ENCODE measurements at places on chromosomes 2 and 18.

GRCh38 chr2:210762604-210763588 is 206.5 kb downstream of the CPS1 start:
- DNase-seq, result no peak

DNA sequence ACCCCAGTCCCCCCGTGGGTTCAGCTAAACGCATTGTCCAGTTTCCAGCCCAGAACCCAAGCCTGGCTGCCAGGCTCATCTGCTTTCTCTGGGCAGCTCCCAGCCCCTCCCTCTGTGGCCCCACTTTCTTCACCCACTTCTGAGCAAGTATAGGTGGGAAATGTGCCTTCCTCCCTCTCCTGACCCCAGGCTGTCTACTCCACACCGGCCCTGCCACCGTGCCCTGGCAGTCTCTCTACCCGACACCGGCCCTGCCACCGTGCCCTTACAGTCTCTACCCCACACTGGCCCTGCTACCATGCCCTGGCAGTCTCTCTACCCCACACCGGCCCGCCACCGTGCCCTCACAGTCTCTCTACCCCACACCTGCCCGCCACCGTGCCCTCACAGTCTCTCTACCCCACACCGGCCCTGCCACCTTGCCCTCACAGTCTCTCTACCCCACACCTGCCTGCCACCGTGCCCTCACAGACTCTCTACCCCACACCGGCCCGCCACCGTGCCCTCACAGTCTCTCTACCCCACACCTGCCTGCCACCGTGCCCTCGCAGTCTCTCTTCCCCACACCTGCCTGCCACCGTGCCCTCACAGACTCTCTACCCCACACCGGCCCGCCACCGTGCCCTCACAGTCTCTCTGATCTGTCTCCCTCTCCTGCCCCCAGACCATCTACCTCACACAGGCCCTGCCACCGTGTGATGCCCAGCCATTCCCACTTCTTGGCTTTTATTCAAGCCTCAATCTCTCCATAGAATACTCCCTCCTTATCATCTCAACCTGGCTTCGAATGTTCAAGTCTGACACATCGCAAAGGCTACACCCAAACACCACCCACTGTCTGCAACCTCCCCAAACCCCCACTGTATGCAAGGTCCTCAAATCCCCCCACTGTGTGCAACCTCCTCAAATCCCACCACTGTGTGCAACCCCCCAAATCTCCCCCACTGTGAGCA is 108.9 kb downstream of the TPO start:
- DNase-seq, result no peak

DNA sequence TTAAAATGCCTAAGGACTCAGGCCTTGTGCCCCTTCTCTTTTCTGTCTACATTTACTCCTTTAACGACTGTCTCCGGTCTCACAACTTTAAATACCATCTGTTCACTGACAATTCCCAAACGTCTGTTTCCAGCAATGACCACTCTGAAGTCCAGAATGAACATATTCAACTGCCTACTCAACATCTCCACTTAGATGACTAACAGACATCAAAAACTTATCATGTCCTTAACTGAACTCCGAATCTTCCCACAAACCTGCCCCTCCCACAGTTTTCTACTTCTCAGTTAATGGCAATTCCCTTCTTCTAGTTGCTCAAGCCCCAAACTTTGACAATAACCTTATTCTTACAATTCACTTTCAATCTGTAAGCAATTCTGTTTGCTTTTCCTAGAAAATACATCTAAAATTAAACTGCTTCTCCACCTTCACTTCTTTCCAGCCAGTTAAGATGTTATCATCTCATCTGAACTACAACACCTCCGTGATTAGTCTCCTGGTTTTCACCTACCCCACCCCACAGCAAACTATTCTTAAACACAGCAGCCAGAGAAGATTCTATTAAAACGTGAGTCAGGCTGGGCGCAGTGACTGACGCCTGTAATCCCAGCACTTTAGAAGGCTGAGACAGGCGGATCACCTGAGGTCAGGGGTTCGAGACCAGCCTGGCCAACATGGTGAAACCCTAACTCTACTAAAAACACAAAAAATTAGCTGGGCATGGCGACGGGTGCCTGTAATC is 2.8 kb downstream of the C1D start:
- no peak for DNase-seq

- peak; percentile 91 for DNase-seq
Measured at GRCh38 chr18:48952287-48953103, 1.7 kb upstream of the SMAD7 start.

GRCh38 chr18:5600378-5601071 is 56.7 kb upstream of the EPB41L3 start:
- DNase-seq, result no peak

Data from spleen (tissue), 13 donors.